ENCODE measurements at places on chromosomes 3 and 15.
A peak's percentile ranks its signal among the peaks of the same experiment; 100 is the strongest.

DNA sequence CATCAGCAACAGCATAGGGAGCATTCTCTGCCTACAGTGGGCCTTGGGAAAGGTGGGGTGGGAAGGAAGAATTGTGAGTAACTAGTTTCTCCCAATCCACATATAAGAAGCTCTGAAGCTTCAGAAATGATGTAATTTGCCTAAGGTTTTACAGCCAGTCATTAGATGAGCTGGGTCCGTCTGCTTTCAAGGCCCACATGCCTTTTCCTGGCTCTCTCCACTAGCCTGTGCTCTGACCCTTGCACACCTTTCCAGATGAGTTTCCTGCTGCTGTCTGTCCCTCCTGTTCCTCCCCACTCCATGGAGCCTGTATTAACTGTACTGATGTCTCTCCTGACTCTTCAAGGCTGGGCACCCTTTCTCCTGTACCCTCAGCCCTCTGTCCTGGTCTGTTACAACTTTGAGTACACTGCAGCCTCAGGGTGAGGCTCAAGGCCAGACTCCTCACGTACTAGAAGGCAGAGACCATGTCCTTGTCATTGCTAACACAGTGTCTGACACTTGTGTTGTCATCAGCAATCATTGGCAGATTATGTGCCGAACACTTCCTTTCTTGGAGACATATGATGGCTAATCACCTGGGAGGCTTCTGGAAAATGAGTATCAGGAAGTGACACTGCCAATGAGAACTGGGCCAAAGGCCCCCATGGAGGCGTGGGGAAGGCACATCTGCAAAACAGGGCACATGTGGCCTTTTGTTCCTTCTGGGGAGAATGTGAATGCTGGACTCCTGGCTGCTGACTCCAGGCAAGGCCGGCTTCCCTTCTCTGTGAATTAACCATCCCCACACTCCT is 6.6 kb downstream of the TM6SF1 start:
- H3K4me3 ChIP-seq = no peak overlapping the region
- H3K36me3 ChIP-seq = peaks cover 47% of the 10 kb centered on the region
- no peak for DNase-seq
- H3K4me1 ChIP-seq = peaks cover 23% of the 10 kb centered on the region
- H3K27me3 ChIP-seq = no peaks in the 10 kb centered on the region
- no peak overlapping the region for H3K27ac ChIP-seq

DNA sequence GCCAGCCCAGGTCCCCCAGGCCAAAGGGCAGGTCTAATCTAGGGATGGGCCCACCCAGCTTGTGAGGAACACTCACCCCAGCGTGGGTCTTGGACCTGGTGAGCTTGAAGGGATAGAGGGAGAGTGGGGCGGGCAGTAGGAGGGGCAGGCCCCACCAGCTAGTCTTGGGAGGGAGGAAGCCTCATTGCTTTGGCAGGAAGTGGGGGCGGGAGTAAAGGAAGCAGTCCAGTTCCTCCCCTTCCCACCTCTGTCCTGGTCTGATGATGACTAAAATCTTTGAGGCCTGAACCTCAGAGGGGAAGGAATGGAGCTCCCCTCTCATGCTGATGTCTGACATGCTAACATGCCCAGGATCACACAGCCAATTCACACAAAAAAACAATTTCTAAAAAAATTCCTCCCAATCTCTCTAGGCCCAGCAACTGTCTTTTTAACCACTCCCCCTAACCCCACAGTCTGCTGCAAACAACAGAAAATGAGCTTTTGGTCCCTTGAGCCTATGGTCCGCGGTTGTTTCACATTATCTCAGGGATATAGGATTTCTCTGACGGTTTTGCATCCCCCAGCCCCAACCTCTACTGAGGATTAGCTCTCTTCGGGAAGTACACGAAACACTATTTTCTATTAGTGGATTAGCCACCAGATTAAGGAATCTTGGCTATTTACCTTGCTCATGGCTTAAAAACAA is 30.7 kb upstream of the DUSP7 start:
- H3K27ac ChIP-seq = peak overlapping the region; percentile 84
- DNase-seq = peak; percentile 27
- H3K36me3 ChIP-seq = peaks cover 13% of the 10 kb centered on the region
- no peaks in the 10 kb centered on the region for H3K27me3 ChIP-seq

- no peak overlapping the region for H3K4me3 ChIP-seq
These were observed 34.9 kb upstream of the CCDC50 start for GRCh38 chr3:191294291-191294690.

DNA sequence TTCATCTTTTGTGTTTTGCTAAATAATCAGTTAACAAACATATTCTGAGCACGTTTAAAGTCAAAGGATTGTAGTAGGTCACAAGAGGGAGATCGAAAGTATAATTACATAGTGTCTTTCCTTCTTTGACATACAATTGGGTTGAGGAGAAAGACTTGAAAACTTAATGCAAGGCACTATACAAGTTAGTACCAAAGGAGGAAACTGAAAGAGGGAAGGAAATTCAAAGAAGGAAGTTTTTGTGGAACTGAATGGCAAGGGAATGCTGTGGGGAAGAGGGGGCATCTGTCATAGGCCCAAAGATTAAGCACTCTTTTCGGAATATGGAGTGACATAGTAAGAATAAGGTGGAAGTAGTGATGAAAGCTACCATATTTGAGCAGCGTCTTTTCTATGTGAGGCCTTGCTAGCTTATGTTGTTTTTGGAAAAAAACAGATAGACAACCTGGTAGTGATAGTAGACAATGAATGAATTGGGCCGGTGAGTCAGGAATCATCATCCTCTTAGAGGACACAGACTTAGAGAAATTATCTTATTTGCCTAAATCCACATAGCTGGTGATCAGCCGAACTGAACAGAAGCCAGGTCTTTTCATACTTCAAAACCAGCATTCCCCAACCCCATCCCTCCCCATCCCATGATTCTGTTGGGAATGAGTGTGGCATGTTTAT is 10.2 kb downstream of the MBNL1 start:
- no peaks in the 10 kb centered on the region for H3K27me3 ChIP-seq
- H3K36me3 ChIP-seq = peaks cover 44% of the 10 kb centered on the region
- H3K27ac ChIP-seq = peak overlapping the region; percentile 53
- H3K4me1 ChIP-seq = peaks cover 76% of the 10 kb centered on the region

DNA sequence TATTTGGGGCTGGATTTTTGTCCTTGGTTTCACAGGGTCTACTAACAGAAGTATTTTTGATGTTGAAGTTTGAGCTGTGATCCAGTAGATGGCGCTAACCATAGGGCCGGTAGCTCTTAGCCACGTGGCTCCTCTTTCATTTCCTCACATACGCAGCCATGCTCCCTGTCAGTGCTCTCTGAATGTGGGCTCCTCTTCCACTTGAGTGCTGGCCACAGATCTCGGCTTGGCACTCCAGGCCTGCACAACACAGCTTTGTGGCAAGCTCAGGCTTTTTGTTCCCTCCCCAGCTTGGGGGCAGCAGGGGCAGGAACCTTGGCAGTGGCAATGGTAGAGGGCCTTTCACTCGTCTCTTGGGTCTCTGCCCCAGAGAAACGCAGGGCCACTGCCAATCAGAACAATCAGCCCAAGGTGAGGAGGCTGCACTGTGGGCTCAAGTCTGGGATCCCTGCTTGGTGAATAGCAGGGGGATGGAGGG is 18.6 kb upstream of the DNAAF4 start:
- H3K4me1 ChIP-seq = peaks cover 2% of the 10 kb centered on the region
- peak; percentile 31 for DNase-seq
- no peak overlapping the region for H3K4me3 ChIP-seq
- no peaks in the 10 kb centered on the region for H3K36me3 ChIP-seq

- H3K4me1 ChIP-seq = peaks cover 3% of the 10 kb centered on the region
- no peak for DNase-seq
- no peak overlapping the region for H3K27ac ChIP-seq
- no peaks in the 10 kb centered on the region for H3K36me3 ChIP-seq
- H3K27me3 ChIP-seq = peaks cover 16% of the 10 kb centered on the region
These were observed 17.4 kb upstream of the KLHL6 start for GRCh38 chr3:183572935-183573334.
